Stimulated activated CD4-positive, alpha-beta T cell treated with anti-CD3 and anti-CD28 coated beads, Interleukin-2, amount 100 ng/mL, for 24 hours (primary cell): ENCODE measurements at places on chromosomes 12 and 14.

GRCh38 chr12:65015850-65016249 is 105.3 kb downstream of the WIF1 start:
- DNase-seq = no peak

DNA sequence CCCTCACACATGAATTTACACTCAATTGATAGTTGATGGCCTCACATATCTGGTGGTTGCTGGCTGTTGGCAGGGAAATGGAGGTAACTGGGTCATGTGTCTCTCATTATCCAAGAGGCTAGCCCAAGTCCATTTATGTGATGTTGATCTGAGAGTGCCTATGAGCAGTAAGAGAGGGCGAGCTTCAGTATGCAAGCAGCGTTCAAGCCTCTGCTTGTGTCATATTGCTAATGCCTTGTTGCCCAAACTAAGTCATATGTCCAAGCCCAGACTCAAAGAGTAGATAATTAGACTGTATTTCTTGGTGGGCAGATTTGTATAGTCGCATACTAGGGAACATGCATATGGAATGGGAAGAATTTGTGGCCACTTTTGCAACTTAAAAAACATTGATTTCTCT is 83.8 kb upstream of the DACT1 start:
- DNase-seq = no peak

DNA sequence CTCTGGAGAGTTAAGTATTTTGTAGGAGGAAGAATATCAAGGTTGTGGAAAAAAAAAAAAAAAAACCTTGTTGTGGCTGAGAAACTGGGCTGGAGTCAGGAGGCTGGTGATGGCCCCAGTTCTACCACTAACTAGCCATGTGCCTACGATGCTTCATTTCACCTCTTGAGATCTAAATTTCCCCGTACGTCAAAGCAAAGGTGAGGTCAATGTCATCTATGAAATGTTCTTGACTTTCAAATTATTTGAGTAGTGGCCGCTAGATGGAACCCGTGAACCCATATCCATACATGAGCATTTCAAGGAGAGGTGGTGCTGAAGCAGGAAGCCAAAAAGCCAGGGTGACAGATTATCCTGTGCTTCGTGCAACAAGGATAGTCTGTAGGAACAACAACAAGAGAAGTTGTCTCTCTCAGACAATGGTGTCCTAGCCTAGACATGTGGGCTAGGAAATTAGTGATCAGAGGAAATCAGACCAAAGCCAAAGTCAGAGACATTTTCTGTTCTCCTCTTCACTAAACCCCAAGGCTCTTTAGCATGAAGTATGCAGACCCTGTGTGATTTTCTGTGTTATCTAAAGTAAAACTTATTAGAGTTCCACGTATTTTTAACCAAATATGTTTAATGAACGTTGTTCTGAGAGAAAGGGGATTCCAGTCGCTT is 95.5 kb upstream of the ETV6 start:
- peak; percentile 53 for DNase-seq

- no peak for DNase-seq
Observed at GRCh38 chr14:34826661-34827060, 48.5 kb downstream of the BAZ1A start.

DNA sequence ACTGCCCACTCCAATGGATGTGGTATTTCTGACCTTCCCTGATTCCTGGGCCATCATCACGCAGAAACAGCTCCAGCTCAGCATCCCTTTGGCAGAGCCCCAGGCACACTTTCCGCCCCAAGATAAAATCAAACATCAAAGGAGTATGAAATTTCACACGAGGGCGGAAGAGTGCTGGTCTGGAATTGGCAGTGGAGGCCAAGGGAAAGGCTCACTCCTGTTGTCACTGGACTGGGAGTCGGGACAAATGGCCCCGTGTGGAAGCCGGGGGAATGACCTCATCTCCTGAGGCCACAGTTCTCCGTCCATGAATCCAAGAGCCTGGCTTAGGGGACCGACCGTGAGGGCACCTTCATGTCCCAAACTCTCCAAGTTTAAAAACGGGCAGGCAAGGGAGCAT is 40.9 kb downstream of the FZD10 start:
- DNase-seq = no peak

- DNase-seq = no peak
Observed at GRCh38 chr14:56490379-56490778, 89.2 kb upstream of the TMEM260 start.

- DNase-seq = no peak
Observed at GRCh38 chr12:90262251-90262650, 553.6 kb upstream of the ATP2B1 start.

DNA sequence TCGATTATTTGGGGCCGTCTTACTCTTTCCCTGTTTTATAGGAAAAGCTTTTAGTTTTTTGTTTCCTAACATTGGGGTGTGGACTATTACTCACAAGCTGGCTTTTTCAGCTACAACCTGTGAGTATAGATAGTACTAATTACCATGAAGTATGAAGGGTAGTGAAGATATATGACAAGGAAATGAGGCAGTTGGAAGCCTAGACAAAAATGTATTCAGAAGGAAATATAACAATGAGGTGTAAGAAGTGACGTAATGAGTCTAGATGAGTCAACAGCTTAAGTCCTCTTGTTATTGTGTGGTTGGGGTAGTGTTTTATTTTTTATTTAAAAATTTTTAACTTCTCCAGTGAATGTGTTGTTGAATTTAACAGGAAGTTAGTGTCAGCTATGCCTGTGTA is 804.5 kb downstream of the NRXN3 start:
- no peak for DNase-seq

DNA sequence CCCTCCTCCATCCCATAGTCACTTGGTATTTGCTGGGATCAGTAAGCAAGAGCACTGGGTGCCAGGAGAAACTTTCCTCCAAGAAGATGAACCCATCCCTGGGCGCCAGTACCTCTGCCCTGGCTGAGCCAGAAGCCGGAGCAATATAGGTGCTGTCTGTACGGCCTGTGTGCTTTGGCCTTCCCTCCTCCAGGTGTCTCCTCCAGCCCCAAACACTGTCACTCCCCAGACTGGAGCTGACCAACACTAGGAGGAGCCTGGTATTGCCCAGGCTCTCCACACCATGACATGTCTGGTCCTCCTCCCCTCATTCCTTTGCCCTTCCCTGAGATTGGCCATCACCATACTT is 4.9 kb downstream of the GSTZ1 start:
- no peak for DNase-seq

GRCh38 chr12:55797550-55797949 is 20.0 kb downstream of the SARNP start:
- DNase-seq = no peak

GRCh38 chr12:90945070-90945649 is 9.8 kb downstream of the CCER1 start:
- DNase-seq = no peak

GRCh38 chr12:59768031-59768430 is 172.2 kb downstream of the SLC16A7 start:
- DNase-seq = no peak

DNA sequence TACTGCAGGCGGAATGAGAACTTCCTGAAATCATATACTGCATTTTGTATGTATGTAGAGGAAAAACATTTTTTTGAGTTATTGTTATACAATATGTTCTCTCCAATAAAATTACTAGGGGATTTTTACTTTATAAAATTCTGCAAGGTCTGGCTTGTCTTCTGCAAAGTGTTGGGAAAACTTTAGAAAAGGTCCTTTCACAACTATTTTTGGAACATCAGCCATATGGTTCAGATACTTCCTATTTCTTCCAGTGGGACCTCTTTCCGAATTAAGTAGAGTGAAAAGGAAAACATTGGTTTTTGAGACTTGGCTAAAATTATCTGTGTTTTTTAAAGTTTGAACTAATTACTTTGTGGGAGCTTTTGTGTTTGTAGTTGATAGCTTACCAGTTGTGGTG is 52.7 kb downstream of the DAAM1 start:
- DNase-seq = no peak

DNA sequence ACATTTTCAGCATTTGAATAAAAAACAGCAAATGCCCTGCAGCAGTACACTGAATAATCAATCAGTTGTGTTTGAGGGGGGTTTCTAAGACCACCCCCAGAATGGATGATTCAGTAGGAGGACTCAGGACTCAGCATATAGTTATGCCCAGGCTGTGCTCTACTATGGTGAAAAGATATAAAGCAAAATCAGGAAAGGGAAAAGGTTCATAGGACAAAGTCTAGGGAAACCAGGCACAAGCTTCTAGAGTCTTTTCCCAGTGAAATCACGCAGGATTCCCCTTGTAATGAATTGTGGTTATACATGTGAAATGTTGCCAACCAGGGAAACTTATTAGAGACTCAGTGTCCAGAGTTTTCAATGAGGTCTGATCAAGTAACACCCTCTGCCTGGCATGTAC is 25.0 kb upstream of the SLC17A8 start:
- DNase-seq = no peak

- DNase-seq = no peak
Observed at GRCh38 chr12:66196806-66197205, 7.8 kb downstream of the IRAK3 start.
